ENCODE measurements at places on chromosomes 7 and 10.

GRCh38 chr7:148609045-148609725, 18.6 kb downstream of the C7orf33 start:
- no peak for DNase-seq

DNA sequence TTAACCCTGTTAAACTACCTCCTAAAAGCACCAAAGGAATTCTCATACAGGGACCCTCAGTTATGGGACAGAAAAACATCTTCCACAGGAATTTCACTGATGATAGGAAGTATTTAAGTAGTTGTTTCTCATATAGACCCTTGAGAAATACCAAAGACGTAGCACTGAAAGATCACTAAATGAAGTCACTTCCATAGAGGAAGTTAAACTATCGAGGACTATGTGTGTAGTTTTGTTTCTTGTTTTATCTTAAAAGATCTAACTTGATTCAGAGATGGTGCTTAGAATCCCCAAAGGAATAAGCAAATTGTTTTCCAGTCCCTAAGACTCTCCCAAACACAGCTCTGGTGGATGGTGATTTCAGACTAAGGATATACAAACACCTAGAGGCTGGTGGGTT, 94.8 kb upstream of the AFAP1L2 start:
- no peak for DNase-seq

DNA sequence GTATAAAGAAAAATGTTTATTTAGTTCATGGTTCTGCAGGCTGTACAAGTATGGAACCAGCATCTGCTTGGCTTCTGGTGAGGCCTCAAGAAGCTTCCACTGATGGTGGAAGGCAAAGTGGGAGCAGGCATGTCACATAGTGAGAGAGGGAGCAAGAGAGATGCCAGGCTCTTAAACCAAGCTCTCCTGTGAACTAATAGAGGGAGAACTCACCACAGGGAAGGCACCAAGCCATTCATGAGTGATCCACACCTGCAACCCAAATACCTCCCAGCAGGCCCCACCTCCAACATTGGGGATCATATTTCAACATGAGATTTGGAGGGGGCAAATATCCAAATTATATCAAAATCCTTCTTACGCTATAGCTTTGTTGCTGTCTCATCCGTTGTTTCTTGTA, 113.1 kb downstream of the CPED1 start:
- no peak for DNase-seq

- DNase-seq, result no peak
Observed at GRCh38 chr10:61888744-61889143, 12.8 kb upstream of the ARID5B start.

DNA sequence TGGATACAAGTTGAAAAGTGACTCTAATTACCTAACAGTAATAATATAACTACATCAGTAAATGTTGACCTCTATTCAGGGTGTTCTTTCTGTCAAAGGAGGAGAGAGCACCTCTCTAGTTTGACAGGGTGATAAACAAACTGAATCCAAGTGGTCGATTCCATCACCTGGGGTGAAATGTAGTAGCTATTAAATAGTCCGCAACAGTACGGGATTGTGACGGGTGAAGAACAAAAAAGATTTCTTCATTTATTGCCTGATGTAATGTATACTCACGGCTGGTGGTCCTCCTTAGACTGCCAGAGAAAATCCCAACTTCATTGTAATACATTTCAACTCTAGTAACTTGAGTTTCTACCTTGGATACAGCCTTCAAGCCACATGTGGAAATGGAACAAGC, 292.5 kb upstream of the CELF2 start:
- DNase-seq, result no peak

GRCh38 chr7:4556868-4557793, 125.0 kb upstream of the FOXK1 start:
- no peak for DNase-seq

- DNase-seq, result peak; percentile 6
Observed at GRCh38 chr10:12198156-12198555, 2.2 kb downstream of the CDC123 start.

DNA sequence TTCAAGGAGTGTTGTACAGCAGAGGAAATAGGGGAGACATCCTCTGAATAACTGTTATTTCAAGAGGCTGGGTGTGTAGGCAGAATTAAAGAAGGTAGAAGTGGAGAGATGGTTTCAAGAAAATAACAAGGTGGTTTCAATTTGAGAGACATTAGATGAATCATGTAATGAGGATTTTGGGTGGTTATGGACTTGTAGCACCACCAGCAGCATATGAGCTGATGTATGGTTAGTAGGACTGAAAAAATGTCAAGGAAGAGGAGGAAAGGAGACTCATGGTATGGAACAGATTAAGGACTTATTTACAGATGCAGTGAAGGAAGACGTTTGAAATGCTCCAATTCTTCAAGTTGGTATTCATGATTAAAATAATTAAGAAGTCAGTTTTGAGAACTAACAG, 166.2 kb downstream of the EXOC4 start:
- no peak for DNase-seq

- DNase-seq, result no peak
Observed at GRCh38 chr7:139422126-139422525, 61.3 kb downstream of the KLRG2 start.

- DNase-seq, result peak; percentile 71
Observed at GRCh38 chr10:80421707-80422536, 13.6 kb downstream of the PRXL2A start.

DNA sequence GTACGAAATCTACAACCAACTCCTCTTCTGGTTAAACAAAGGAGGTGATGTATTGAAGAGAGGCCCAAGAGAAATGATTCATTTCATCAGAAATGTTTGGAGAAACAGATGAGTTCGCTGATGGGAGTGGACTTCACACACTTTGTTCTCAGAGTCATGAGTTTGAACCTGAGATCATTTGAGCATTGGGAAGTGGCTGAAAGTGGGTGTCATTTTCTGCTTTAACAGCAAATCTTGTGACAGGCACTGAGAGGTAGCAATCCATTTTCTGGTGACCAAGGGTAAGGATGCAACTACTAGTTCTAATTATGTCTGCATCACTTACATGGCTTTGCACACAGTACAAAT, 51.4 kb downstream of the RBM20 start:
- DNase-seq, result no peak

GRCh38 chr7:144397086-144397485, 6.4 kb downstream of the NOBOX start:
- no peak for DNase-seq

DNA sequence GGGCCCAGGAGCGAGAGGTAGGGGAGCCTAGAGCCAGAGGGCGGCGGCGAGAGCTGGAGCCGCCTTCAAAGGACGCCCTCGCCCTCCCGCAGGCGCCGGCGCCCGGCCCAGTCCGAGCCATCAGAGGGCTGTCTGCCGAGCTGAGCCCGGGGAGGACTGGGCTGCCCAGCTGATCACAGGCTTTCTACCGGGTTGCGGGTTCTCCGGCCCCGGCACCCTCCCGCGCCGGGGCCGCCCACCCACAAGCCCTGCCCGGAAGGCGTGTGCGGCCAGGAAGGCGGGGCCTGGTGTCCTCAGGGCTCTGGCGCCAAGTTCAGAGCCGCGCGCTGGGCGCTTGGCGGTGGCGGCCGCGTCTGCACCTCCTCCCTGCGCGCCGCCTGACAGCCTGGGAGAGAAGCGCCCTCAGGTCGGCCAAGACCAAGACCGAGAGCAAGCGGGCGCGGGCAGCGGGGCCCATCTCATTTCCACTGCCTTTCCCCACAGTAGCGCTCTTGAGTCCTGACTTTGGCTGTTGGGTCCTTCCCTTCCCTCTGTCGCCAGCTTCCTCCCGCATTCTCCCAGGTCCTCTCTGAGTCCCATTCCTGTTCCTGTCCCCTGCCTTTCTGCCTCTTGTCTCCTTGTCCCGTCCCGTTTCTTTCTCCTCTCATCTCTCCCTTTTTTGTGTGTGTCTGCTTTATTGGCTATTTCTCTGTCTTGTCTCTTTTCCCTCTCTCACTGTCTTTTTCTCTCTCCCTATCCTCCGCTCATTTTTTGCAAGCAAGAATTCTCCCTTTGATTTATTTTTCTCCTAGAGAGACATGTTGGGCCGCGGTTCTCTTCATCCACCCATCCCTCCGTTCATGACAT, 60.6 kb upstream of the MSMB start:
- peak; percentile 82 for DNase-seq

- DNase-seq, result no peak
Observed at GRCh38 chr7:867001-867405, 9.4 kb upstream of the GET4 start.

GRCh38 chr7:114466917-114467316, 52.3 kb downstream of the FOXP2 start:
- DNase-seq, result no peak

GRCh38 chr10:5692461-5693358, 8.1 kb downstream of the TASOR2 start:
- no peak for DNase-seq

Measured in OCI-M1 (cell line).